ENCODE measurements at places on chromosomes 5 and 9. TPM values are rescaled to one million over a fixed set of nuclear protein-coding genes. Genes with fewer than 3 reads are reported as not detected.
A peak's percentile ranks its signal among the peaks of the same experiment; 100 is the strongest.

PHYHD1 gene
- total RNA-seq: 63.9 TPM

GRCh38 chr9:135661816-135662560 lies 1.1 kb upstream of the LCN9 start:
- peak; percentile 39 for DNase-seq

DNA sequence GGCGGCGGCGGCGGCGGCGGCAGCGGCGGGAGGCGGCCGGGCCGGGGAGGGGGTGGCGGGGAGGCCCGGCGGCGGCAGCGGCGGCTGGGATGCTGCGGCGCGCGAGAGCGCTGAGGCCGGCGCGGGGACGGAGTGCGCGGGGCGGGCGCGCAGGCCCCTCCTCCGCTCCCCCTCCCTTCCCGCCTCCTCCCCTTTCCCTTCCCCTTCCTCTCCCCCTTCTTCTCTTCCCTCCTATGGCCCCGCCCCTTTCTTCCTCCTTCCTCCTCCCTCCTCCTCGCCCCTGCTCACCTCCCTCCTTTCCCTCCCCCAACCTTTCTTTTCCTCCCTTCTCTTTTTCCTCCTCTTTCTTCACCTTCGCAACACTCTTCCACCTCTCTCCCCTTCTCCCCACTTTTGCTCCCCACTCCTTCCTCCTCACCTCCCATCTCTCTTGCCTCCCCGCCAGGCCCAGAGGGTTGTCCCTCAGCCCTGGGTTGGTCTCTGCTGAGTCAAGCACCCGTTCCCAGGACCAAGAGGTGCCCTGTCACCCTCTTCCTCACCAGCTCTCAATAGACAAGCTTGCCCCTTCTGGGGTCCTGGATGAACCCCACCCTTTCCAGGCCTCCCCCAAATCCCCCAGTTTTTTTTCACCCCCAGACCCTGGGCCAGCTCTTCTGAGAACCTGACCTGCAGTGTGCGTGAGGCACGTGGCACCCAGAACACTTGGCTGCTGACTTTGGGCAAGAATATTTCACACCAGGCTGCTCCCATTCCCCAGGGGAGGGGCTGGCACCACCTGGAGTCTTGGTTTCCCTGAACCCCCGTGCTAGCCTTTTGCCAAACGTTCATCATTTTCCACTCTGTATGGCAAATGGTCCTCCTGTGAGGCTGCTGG lies at the start of gene SEMA4D:
Gene SEMA4D (minus strand): TSS at position 136 of the 874 bp plus-strand sequence. CDS start 92,657 bp downstream, outside the sequence.
- peak; percentile 72 for DNase-seq

- DNase-seq: no peak
Observed at GRCh38 chr9:24587883-24588282, 42.2 kb upstream of the IZUMO3 start.
